ENCODE measurements at places on chromosomes 4 and X. TPM values are rescaled to one million over a fixed set of nuclear protein-coding genes. Genes with fewer than 3 reads are reported as not detected.

The CCNA2 gene
- 27.6 TPM for total RNA-seq

The SMPX gene
- total RNA-seq: not detected

The AMBN gene
- not detected for total RNA-seq

The PABPC5 gene
- total RNA-seq: 0.46 TPM

The DOK7 gene
- total RNA-seq: 0.32 TPM

The FRAS1 gene
- 3.9 TPM for total RNA-seq

The FHIP1A gene
- 0.30 TPM for total RNA-seq

The SLC10A6 gene
- total RNA-seq: not detected

The CDS1 gene
- total RNA-seq: 0.05 TPM

The RRH gene
- total RNA-seq: not detected

The ARHGEF38 gene
- not detected for total RNA-seq

Measured in smooth muscle cell of the umbilical artery (primary cell).